ENCODE measurements at places on chromosomes 13 and 19.
A peak's percentile ranks its signal among the peaks of the same experiment; 100 is the strongest.

DNA sequence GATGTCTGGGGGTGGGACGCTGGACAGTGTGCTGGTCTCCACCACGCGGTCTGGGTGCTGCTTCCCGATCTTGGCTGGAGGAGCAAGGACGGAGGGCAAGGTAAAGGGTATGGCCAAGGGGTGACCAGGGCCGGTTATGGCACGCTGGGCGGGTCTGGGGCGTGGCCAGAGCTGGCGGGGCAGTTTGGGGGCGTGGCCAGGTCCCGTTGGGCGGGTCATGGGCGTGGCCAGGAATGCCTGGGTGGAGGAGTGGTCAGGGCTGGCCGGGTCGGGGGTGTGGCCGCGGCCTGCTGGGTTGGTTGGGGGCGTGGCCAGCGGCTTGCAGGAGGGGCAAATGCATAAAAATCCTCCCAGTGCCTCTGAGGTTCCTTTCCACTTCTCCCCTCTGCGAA is 19.2 kb downstream of the GPX4 start:
- DNase-seq, result no peak

- no peak for DNase-seq
Measured at GRCh38 chr13:100274942-100275506, 186.1 kb downstream of the PCCA start.

DNA sequence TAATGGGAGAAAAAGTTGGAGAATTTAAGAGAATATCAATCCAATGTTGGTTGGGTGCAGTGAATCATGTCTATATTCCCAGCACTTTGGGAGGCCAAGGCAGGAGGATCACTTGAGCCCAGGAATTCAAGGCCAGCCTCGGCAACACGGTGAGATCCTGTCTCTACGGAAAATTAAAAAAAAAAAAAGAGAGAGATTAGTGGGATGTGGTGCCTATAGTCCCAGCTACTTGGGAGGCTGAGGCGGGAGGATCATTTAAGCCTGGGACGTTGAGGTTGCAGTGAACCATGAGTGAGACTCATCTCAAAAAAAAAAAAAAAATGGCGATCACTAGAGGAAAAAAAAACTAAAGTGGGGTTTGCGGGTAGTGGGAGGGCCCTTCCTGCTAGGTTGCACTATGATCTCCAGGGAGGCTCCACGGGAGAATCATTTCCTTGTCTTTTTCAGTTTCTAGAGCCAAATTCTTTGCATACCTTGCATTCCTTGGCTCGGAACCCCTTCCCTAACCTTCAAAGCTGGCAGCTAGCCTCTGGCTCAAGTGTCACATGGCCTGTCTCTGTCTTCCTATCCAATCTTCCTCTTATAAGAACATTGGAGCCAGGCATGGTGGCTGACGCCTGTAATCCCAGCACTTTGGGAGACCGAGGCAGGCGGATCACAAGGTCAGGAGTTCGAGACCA is 5.8 kb upstream of the ERCC2 start:
- peak; percentile 78 for DNase-seq

- DNase-seq, result no peak
Measured at GRCh38 chr19:33535226-33535625, 13.6 kb upstream of the PEPD start.

GRCh38 chr13:66139701-66140100 is 1090.4 kb downstream of the PCDH9 start:
- DNase-seq, result no peak

- DNase-seq, result no peak
Measured at GRCh38 chr13:95510950-95511349, 41.6 kb upstream of the CLDN10 start.

- DNase-seq, result no peak
Measured at GRCh38 chr13:87089391-87089790, 581.8 kb upstream of the SLITRK5 start.
